ENCODE measurements at places on chromosomes 5 and 9.
A peak's percentile ranks its signal among the peaks of the same experiment; 100 is the strongest.

- no peak for DNase-seq
Measured at GRCh38 chr5:168110384-168110783, 181.1 kb upstream of the WWC1 start.

- DNase-seq: peak; percentile 63
Measured at GRCh38 chr5:104347119-104347708, 784.6 kb upstream of the NUDT12 start.

DNA sequence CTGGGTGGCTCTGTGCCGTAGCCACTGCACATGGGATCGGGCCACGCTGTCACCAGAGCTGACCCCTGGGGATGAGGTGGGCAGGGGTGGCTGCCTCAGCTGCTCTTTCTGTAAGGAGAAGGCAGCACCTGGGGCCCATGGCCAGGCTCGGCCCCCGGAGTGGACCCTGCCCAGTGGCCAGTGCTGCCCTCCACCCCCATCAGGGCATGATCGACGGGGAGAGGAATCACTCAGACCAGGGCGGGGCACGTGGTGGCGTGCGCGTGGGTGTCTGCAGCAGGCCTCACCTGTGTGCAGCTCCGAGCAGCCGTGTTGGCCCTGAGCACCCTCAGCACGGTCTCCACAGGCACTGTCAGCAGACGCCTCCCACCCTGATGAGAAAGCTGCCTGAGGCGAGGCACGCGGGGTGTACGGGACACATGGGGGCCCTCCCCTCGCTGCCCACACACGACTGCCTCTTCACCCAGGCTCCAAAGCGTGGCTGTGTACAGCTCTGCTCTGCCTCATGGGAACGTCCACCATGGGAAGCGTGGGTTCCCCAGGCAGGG, 8.6 kb upstream of the CARD9 start:
- no peak for DNase-seq

- DNase-seq: no peak
Measured at GRCh38 chr9:136851941-136852663, at the start of gene MAMDC4. Gene MAMDC4, plus strand, starts transcription at chr9:136852346. Its CDS starts 71 bp downstream, at chr9:136852417.

DNA sequence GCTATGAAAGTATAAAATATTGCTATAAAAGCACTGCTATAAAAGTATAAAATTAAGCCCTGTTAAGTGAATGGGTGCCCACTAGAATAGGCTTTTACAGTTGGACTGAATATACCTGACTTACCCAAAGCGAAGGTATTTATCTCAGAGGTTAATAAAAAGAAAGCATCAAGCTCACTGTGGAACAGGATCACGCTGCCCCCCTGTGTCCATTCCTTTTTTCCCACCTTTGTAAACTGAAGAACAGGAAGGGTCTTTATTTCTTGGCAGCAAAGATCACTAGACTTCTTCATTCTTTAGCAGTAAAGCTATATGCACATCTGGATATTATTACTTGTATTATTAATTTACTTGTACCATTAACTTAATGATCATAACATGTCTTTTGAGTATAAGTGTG, 22.1 kb upstream of the PLPP6 start:
- peak; percentile 71 for DNase-seq

All from NCI-H69 (cell line).